ENCODE measurements at places on chromosomes 3 and 15. TPM values are rescaled to one million over a fixed set of nuclear protein-coding genes. Genes with fewer than 3 reads are reported as not detected.
A peak's percentile ranks its signal among the peaks of the same experiment; 100 is the strongest.

GRCh38 chr3:51945031-51945840 is 3.1 kb downstream of the PARP3 start:
- DNase-seq = no peak

- DNase-seq = no peak
Observed at GRCh38 chr3:25097023-25097422, 331.0 kb upstream of the RARB start.

GRCh38 chr15:96887730-96888129 is 557.2 kb downstream of the NR2F2 start:
- peak; percentile 52 for DNase-seq

DNA sequence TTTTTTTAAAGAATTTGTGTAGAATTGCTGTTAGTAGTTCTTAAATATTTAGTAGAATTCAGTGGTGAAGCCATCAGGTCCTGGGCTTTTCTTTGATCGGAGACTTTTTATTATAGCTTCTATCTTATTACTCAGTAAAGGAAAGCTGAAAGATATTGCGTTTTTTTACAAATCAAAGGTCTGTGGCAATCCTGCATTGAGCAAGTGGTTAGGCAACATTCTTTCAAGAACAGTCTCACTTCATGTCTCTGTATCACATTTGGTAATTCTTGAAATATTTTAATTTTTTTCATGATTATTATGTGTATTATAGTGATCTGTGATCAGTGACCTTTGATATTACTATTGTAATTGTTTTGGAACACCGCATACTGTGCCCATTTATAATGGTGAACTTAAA is 140.8 kb downstream of the UNC13C start:
- DNase-seq = no peak

The PCSK6 gene
- 5.5 TPM for total RNA-seq
